CD4-positive, alpha-beta memory T cell (primary cell): ENCODE measurements at places on chromosomes 13 and 19. TPM values are rescaled to one million over a fixed set of nuclear protein-coding genes. Genes with fewer than 3 reads are reported as not detected.

The TMEM238 gene
- total RNA-seq: 9.6 TPM

The PPM1N gene
- 5.8 TPM for total RNA-seq

The UBL3 gene
- 47.0 TPM for total RNA-seq

DNA sequence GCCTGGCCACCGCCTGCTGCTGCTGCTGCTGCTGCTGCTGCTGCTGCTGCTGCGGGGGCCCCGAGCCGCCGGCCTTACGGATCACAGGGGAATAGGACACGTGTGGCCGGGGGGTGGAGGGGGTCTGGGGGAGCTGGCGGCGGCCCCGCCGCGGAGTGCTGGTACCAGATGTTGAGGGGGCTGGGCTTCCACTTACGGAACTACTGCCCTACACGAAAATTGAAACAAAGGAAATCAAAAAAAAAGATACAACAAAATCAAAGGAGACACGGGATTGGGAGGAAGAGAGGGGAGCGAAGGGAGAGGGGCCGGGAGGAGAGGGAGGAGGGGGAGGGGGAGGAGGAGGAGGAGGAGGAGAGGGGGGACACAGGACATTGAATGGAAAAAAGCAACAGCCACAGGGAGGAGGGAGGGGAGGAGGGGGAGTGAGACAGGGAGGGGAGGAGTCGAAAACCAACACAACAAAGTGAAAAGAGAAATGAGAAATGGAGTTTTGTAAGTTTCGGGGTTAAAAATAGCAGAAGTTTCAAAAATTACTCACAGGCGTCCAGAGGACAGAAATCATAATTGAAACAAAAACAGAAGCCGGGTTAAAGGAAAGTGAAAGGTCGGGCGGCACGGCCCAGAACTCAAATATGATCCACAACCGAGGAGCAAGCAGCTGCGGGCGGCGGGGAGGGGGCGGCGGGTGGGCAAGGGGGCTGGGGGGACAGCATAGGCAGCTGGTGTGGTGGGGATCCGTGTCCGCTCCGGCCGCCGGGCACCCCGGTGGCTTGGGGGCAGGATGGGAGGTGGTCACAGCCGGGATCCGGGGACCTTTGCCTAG lies 57.8 kb downstream of the IER2 start:
- peak; percentile 48 for DNase-seq

- DNase-seq: no peak
These were observed 849.7 kb downstream of the UQCRFS1 start for GRCh38 chr19:28363254-28363653.

- DNase-seq: no peak
These were observed 107.4 kb upstream of the SLC7A1 start for GRCh38 chr13:29702912-29703351.

- DNase-seq: no peak
These were observed 20.8 kb downstream of the MBNL2 start for GRCh38 chr13:97242755-97243497.

DNA sequence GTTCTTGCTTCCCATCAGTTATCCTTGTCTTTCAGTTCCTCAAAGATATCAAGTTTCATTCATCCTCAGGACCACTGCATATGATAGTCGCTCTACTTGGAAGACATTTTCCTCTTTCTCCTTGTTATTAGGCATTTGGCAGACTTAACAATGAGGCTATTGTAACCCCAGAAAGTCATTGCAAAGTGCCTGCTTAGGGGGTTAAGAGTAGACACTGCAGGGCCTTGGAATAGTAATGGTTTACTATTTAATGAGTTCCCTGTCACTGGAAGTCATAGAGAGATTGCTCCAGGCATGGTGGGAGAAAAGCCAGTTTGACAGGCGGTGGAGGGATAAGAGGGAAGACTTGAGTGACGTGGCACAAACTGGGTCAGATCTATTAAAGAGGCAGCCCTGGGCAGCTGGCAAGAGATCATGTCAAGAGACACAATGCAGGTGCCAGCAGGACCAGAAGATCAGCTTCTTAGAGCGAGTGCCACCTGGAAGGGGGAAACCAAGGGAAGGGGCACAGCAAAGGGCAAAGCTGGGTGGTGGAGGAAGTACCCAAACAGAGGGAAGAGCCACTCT lies 16.8 kb upstream of the CPB2 start:
- DNase-seq: no peak

DNA sequence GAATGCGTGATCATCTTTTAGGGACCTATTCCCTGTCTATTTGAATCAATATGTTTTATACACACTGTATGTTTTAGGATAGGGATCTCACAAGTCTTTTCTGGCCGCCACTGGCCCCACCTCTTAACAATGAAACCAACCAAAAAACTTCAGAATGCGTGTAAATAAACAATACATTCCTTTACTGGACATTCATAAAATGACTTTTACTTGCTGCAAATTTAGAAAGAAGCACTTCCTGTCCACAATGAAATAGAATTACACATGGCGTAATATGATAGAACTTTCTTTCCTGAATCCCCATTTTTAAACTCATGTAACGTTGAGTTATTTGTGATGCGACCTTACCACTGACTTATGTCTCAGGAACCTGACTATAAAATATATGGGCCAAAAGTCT lies 233.6 kb downstream of the SLITRK6 start:
- DNase-seq: no peak

GRCh38 chr19:29630655-29631054 lies 24.6 kb downstream of the POP4 start:
- DNase-seq: no peak

The KLK3 gene
- not detected for total RNA-seq

GRCh38 chr19:41447732-41448332 lies 4.9 kb downstream of the ERICH4 start:
- no peak for DNase-seq

The SLITRK1 gene
- not detected for total RNA-seq

GRCh38 chr13:94568443-94568842 lies 27.5 kb downstream of the TGDS start:
- no peak for DNase-seq

- peak; percentile 77 for DNase-seq
These were observed 21.7 kb downstream of the CEACAM21 start for GRCh38 chr19:41597600-41598041.

DNA sequence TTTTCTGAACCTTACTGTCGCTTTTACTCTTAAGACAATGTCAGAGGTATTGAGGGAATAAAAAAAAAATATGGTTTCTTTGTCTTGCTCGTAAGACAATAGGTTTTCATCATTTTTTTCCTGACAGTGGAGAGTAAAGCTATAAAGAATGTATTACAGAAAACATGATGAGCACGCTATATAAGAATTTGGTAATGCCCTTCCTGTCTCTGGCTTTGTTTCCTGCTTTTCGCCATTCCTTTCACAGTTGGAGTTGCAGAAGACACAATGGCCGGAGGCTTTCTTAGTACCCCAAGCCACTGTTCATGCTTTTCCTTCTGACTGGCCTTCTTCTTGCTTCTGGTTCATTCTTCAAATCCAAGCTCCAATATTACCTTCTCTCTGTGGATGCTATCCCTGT lies 101.0 kb upstream of the DACH1 start:
- no peak for DNase-seq

The KIR2DL1 gene
- total RNA-seq: not detected

The PABPC3 gene
- 1.2 TPM for total RNA-seq

The BORA gene
- total RNA-seq: 7.2 TPM

The ACER1 gene
- 1.3 TPM for total RNA-seq

DNA sequence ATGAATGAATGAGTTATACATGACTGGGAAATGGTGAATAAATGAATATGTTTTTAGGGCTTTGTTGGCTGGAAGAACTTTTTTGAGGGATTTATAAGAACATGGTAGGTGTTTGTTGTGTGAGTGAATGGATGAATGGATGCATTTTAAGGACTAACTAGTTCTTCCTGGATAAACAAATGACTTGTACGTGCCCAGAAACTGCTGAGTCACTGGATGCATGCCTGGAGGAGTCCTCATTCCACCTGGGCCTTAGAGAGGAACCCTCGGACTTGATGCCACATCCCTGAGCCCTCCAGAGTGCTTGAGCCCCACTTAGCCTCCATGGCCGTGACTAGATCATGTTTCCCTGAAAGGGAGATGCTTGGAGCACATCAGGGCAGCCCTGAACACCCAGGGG lies 153.4 kb downstream of the DPF1 start:
- DNase-seq: no peak

The WDR87 gene
- not detected for total RNA-seq

GRCh38 chr13:96020155-96020575 lies 33.0 kb downstream of the UGGT2 start:
- no peak for DNase-seq

- DNase-seq: no peak
These were observed 109.8 kb downstream of the KDM4B start for GRCh38 chr19:5078666-5079065.

DNA sequence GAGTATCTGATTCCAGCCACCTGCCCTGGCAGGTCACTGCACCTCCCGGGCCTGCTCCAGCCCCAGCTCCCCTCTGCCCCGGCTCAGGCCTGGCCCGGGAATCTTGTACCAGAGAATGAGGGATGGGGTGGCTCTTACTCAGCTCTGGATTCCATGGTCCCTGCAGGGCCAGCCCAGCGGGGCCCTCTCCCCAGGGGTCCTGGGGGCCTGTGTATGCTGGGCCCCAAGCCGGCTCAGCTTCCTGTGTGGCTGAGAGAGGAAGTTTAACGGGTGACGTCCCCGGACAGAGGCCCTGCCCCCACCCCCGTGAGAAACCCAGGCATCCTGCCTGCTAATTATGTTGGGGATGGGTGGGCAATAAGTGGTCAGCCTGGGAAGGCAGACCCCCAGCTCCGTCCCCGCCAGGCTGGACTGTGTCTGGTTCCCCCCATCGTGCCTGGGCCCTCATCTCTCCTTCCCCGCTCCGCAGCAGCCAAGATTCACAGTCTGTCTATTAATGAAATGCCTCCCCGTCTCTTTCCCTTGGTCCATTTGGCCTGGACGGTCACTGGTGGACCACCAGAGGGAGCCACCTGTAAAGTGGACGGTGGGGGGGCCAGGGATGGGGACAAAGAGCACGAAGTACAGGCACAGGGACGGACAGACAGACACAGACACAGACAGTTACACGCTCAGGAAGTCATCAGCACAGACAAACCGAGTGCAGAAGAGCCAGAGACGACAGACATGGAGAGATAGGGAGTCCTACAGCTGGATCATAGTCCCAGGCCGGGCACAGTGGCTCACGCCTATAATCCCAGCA lies at the start of gene DENND1C:
Gene DENND1C, minus strand, starts transcription at position 247 of the 802 bp plus-strand sequence. Its CDS starts 92 bp downstream, at position 155.
- DNase-seq: peak; percentile 64

The DLL3 gene
- not detected for total RNA-seq

The TEKTIP1 gene
- 8.1 TPM for total RNA-seq

DNA sequence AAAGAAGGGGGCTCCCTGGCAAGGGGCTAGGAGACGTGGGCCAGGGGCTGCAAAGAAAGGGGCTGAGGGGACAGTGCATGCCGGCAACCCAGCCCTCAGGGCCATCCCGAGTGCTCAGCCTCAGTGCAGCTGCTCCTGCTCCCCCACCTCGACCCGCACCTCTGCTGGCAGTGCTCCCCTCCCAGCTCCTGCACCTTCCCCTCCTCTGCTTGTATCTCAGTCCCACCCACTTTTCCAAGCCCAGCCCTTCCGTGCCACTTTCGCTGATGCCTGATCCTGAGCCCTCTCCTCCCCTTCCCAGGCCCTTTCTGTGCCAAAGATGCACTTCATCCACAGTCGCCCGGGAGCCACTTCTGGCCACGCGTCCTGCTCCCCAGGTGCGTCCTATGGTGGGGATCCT lies 69.9 kb upstream of the KCTD15 start:
- DNase-seq: no peak

GRCh38 chr19:41434450-41434849 lies 5.3 kb downstream of the DMAC2 start:
- DNase-seq: no peak

DNA sequence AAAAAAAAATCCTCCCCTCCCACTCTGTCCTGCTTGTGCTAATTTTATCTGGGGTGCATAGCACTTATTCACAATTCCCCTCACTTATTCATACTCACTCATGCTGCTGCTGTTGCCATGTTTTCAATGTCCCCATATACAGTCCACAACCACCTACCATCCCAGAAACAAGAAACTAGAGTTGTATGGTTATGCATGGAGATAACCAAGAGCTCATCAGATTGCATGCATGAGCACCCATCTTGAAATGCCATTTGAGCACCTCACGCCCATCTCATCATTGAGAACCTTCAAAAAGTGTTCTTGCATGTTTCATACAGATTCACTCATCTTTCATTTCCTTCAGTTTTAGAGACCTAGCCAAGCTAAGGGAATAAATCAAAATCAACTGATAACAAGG lies 15.1 kb upstream of the N4BP2L2 start:
- DNase-seq: no peak

- DNase-seq: no peak
These were observed 54.9 kb downstream of the SLITRK1 start for GRCh38 chr13:83827338-83827737.

DNA sequence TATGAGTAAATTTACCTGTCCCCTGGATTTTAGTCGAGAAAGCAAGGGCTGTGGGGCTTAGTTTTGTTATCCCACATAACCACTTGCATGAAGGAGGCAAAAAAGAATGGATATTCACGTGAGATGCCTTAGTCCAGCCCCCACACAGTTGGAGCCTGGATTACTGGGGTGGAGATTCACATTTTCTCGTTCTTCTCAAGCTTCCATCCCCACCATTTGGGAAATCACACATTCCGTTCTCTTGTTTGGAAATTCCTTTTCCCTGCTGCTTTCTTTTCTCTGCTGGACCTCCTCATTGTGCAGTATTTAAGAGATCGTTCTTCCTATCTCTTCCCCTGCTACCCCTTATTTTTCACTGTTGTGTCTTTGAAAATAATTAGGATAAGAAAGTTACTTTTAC lies 45.1 kb upstream of the FARP1 start:
- DNase-seq: no peak

The DAPK3 gene
- total RNA-seq: 40.0 TPM
